Upper lobe of left lung (tissue), 6 donors: ENCODE measurements at places on chromosomes 1 and 21. TPM values are rescaled to one million over a fixed set of nuclear protein-coding genes. Genes with fewer than 3 reads are reported as not detected.

Gene LEFTY2
- total RNA-seq = 0.91 TPM

Gene TRAF3IP3
- 6.4 TPM for total RNA-seq

Gene TAL1
- 11.3 TPM for total RNA-seq

Gene SPATA17
- 1.8 TPM for total RNA-seq

Gene UHMK1
- total RNA-seq = 46.6 TPM
